ENCODE measurements at places on chromosomes 11 and 22.

DNA sequence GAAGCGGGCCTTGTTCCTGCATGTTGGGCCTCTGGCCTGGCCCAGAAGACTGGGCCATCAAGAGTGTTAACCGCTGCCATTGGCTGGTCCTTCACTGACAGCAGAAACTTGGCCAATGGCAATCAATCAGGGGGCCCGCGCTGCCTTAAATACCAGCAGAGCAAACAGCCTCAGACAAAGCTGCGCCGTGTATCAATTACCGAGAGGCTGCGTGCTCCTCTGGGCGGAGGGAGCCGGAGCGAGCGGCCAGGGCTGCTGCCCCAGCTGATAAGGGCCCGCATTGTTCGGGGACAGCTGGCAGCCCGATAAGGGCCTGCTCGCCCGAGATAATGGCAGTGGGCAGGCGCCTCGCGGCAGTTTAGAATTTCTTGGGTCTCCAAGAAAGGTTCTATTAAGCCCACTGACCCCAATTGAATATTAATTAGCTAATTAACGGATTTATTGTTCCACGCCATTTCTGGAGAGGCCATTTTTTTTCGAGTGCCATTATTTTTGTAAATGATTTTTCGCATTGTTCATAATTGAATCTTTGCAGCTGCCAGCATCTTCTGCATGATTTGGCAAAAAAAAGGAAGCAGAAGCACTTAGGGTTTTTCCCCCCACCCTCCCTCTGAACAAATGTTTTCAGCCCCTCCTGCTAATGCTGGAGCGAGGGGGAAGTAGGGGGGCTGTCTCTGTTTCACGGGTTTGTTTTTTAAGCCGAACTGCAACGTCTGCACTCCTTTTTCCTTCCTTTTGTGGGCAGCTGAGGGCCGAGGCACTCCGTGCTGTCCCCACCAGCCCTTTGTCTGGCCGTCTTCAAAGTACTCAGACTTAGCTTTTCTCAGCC is 37.6 kb upstream of the RIC3 start:
- no peak for DNase-seq

DNA sequence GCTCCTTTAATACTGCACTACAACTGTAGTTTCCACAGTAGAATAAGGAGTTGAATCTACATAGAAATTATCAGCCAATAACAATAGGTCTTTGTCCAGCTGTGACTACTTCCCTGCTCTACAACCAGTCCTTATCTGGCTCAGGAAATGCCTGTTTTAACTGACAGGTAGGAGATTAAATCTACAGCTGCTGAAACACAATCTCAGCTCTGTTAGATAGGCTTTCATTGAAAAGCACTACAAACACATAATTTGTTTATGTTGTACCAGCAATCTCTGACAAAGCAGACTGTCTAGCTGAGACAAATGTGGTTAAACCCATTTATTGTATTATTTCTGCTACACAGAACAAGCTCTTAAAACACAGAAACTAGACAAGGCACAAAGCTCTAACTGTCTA is 230.0 kb downstream of the SOX6 start:
- no peak for DNase-seq

DNA sequence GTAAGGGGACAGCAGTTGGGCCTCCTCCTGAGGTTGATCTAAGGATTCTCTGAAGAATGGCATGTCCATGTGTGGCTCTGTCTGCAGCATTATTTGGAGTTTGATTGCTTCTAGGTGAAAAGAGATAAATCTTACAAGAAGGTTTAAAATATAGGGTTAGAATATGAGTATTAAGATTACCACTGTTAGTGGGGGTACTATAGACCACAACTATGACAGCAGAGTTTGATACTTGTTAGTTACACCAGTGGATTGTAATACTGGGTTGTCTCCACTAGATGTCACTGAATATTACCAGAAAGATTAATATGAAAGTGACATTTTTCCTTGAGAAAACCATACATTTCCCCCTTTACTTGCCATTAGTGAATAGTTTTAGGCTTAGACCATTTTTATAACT is 47.9 kb downstream of the ZNF280B start:
- DNase-seq: no peak

DNA sequence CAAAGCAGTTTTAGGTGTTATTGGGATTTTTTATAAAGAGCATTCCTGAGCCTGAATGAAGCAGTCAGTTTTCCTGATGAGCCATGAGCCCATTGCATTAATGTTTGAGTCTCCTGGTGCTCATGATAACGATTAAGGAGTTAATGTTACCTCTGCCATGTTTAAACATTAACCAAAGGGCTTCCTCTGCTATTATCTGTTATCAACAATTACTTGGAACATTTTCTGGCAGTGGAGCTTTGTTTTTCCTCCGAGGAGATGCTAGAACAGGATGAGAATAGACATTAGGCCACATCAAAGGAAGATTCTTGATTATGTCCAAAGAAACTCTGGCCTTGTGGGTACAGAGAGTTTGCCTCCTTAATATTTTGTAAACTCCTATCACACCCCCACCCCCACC is 49.9 kb downstream of the ZNRF3 start:
- DNase-seq: no peak

- peak; percentile 20 for DNase-seq
Measured at GRCh38 chr22:23119494-23120414, 22.0 kb downstream of the RSPH14 start.

Measured in stimulated activated CD4-positive, alpha-beta T cell treated with anti-CD3 and anti-CD28 coated beads, Interleukin-1b, Interleukin-23, amount 100 ng/mL, for 1 hour (primary cell).